ENCODE measurements at places on chromosomes 2 and 18. TPM values are rescaled to one million over a fixed set of nuclear protein-coding genes. Genes with fewer than 3 reads are reported as not detected.

DNA sequence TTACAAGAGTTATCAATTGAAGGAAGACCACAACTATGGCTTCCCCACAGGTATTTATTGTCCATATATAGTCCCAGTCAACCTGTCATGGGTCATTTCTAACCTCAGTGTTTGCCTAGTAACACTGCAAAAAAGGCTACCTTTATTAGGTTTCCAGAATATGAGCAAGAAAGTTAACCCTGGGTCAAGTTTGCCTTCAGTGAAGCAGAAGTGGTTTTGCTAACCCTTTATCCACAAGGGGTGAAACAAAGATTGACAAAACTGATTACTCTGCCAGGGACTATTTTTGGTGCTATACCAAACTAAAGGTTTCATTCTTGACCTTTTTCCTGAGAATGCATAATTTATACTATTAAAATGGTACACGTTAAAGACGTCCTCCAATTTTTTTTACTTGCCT is 28.8 kb downstream of the SP100 start:
- DNase-seq = no peak

DNA sequence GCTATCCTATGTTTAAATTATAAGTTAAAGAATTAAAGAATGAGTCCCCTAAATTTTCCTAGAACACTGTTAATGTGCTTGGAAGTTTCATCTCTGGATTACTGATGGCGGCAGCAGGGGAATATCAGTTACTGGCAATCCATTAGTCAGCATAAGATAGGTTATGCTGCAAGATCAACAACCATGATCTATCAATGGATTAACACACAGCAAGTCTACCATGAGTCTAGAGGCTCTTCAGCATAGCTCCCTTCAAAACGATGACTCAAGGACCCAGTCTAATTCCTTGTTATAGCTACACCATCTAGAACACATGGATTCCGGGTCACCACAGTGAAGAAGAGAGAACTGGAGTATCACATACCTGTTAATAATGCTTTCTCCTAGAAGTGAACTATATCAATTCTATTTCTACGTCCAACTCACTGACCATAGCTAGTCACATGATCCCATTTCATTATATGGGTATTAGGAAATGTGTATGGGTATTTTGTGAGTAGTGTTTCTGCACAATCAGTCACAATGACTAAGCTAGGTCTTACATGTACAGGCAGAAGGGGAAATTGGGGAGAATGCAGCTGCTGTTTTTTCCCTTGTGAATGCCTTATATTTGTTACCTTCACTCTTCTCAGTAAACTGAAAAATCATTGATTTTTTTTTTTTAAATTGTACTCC is 108.3 kb upstream of the MAPRE2 start:
- DNase-seq = no peak

The NYAP2 gene
- not detected for total RNA-seq

GRCh38 chr2:230666446-230666845 is 46.2 kb upstream of the CAB39 start:
- no peak for DNase-seq

DNA sequence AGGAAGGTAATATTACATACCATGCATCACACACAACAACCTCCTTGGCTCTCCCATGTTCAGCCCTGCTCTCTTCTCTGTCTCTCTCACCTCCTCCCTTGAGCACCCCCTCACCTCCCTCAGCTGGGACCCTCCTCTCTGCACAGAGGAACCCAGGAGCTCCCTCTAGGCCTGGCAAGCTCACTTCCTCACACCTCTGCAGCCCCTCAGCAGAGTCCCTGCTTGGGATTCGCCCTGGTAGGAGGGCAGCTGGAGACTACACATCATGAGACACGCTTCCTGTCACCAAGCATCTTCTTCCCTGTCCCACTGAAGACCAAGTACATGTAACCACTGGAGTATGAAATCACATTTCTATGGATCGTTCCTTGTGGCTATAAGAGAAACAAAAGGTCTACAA is 51.0 kb downstream of the ADD2 start:
- no peak for DNase-seq

DNA sequence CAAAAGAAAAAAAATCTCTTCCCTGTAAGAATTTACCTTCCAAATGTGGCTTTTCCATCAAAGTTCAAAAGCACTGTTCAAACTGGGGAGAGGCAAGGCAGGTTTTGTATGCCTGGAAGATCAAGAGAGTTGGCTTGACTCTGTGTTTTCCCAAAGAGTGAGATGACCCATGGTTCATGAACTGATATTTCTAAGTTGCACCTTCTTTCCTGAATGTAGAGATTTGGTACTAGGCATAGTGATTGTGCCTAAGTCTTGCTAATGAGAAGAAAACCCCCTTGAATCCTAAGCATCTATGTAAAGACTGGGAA is 23.4 kb upstream of the LPIN1 start:
- no peak for DNase-seq

The NEMP2 gene
- 12.0 TPM for total RNA-seq

DNA sequence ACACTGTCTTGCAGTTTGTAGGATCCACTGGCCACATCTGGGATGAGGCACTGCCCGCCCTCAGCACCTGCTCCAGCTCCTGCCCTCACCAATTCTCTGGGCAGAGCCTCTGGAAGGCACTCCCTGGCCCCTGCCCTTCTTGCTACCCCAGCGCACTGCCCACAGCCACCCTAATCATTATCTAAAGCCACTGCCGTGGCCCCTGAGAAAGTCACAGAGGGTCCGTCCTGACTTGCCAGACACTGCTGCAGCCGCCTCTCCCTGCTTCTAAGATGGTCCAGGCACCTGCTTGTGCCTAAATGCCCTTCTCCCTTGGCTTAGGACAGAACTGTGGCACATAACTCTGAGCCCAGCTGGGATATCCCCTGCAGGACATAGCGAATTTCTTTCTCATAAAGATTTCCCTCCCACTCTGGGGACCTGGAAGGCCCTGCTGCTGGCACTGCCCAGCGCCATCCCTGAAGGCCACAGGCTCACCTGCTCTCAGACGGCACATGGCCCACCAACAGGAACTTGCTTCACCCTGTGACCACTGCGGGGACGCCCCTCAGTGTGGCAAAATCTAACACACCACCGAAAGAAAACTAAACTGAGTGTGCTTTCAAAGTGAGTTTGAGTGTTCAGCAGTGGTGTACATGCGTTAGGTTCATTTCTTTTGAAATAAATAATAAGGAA is 244.9 kb downstream of the HDAC4 start:
- no peak for DNase-seq

The PKDCC gene
- 14.8 TPM for total RNA-seq
